ENCODE measurements at places on chromosomes 12 and 14.

GRCh38 chr14:47009615-47010014 lies 358.0 kb upstream of the RPL10L start:
- DNase-seq: no peak

DNA sequence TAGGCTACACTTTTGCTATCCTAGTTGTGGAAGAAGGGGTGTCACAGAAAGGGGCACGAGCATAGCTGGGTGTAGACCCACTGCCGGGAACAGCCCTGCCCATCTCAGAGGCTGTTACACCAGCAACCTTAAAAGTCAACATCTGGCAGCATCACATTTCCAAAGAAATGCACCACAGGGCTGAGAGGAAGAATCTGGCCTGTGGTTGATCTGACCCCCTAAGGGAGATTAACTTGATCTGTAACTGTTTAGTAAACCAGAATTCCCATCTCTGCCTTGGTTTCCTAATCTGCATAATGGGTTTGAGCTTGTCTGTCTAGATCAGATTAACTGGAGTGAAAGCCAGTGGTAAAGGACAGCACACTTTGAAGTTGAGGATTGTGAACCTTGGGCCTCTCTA lies 1.3 kb downstream of the LRP1-AS start:
- DNase-seq: no peak

- no peak for DNase-seq
Observed at GRCh38 chr14:70921669-70922068, 14.4 kb downstream of the PCNX1 start.

GRCh38 chr12:100801320-100801719 lies 6.7 kb downstream of the ANO4 start:
- DNase-seq: no peak

GRCh38 chr12:105622846-105623736 lies 292.6 kb downstream of the C12orf75 start:
- DNase-seq: no peak

DNA sequence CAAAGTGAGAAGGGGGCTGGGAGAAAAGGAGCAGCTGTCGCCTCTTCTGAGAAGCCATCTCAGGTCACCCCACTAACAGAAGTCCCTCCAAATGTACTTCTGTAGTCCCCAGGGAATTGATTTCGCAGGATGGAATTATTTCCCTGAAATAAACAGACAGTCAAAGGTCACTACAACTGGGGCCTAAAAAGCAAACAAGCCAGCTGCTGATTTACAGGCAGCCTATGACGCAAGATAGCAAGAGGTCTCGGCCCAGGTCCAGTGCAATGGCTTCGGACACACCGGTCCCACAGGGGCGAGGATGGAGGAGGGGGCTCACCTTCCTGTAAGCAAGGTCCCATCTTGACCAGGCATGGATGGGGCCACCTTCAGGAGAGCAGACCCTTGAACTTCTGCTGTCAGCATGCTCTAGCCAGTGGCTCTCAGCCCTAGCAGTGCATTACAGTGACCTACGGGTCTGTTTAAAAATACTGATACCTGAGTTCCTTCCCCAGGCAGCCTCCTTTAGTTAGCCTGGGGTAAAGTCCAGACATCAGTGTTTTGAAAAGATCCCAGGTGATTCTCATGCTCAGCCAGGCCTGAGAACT lies 18.1 kb downstream of the NUAK1 start:
- no peak for DNase-seq

GRCh38 chr12:132277949-132278348 lies 51.4 kb downstream of the GALNT9 start:
- no peak for DNase-seq

DNA sequence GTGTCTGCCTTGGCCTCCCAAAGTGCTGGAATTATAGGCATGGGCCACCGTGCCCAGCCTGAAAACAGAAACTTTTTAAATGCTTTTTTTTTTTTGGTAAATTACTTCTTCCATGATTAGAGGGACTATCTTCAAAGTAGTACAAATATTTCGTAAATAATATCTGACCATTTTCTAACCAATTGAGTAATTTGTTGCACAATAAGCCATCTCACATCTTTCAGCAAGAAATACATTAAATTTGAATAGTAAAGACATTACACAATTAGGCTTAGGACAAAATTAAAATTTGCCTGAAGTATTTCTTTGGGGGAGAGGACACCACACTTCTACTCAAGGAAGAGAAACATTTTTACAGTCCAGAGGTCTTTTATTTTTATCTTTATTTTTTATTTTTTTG lies 84.7 kb upstream of the STRN3 start:
- no peak for DNase-seq

DNA sequence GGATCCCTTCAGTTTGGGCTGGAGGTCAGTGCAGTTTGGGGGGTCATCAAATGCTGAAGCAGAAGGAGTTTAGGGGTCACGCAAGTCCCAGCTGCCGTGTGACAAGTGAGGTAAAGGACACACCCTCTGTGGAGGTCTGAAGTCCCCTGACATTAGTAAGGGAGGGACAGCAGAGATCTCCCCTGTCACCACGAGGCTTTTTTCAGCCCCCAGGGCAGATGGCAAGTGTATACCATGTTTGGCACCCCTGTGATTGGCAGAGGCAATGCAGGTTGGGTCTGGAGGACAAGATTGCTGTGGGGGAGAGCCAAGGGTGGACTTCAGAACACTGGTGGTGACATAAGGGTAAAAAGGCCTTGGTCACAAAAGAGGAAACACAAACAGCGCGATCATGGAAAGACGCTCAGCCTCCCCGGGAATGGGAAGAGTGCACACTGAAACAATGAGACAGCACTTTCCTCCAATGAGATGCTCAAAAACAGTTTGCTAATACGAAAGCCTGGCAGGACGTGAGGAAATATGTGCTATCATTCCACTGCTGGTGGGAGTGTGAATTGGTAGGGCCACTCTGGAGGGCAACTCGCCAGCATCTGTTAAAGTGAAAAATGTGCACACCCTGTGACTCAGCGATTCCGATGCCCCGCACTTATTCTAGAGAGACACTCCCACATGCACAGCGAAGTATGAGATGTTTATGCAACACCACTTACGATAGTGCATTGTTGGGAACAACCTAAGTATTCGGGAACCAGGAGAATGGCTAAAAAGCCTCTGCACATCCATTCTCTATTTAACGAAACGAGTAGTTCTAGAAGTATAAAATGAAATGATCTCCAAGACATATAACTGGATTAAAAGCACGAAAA lies 14.4 kb upstream of the CD27 start:
- DNase-seq: no peak

Data from CD4-positive, alpha-beta T cell treated with Interleukin-15 for 4 hours (primary cell).